GM03348 (cell line): ENCODE measurements at places on chromosomes 11 and 22.

DNA sequence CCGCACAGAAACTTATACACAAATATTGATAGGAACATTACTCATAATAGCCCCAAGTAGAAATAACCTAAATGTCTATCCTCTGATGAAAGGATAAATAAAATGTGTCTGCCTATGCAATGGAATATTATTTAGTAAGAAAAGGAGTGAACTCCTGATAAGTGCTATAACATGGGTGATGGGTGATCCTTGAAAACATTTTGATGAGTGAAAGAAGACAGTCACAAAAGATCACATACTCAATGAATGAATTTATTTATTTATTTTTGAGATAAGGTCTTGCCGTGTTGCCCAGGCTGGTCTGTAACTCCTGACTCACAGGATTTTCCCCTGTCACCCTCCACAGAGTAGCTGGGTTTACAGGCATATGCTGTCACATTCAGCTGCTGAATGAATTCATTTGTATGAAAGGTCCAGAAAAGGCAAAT, 17.3 kb downstream of the RNF121 start:
- DNase-seq: peak; percentile 19

DNA sequence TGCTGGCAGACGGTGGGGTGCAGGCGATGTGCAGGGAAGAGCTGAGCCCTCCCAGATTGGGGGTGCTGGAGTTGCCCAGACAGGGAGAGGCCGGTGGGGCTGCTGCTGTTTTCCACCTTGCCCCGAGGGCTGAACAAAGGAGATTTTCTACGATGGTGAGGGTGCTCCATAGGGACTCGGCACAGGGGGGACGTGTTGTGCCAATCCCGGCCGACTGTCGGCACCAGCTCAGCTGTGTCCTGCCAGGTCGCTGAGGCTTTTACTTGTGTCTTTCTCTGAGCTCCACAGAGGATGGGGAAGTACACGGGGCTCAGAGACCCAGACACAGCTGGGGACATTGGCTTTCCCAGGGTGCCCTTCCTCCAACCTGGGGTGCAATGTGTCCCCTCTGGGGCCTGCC, 816.8 kb downstream of the BRD1 start:
- no peak for DNase-seq

DNA sequence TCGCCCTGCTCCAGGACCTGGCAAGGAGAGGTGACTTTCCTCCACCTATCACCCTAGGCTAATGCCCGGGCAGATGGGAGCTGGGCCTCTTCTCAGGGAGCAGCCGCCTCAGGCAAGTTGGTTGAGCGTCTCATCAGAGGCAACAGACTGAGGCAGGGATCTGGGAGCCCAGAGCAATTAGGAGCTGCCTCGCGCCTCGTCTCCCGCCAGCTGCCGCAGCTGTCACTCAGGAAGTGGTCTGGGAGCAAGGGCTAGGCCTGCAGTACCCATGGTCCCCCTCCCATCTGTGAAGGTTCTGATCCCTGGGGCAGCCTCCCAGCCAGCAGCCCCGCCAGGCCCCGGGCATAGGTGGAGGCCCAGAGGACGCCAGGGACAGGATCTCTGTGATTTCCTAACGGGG, 4.6 kb upstream of the CABP7 start:
- DNase-seq: no peak

- peak; percentile 96 for DNase-seq
Observed at GRCh38 chr11:108467091-108467823, at the start of gene C11orf65. Gene C11orf65, minus strand, starts transcription at chr11:108467529. Its CDS starts 5,970 bp downstream, at chr11:108461559.

GRCh38 chr22:42317008-42317407, 46.6 kb upstream of the TCF20 start:
- DNase-seq: peak; percentile 81

- peak; percentile 23 for DNase-seq
Observed at GRCh38 chr11:63613517-63614135, 607 bp downstream of the PLAAT3 start.

DNA sequence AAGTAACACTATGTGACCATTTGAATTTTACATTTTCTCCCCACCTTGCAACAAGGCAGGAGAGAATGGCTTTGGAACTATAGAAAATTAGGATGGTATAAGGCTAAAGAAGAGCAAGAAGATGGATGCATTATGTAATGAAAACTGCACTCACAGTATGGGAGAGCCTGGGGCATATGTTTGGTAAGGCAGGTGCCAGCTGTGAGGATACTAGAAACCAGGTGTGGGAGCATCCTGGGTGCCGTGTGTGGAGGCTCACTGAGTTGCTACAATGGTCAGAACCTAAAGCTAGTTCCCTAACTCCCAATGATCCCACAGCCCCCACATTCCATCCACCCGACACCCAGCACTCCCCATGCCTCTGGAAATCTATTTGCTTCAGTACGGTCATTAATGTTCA, 42.9 kb downstream of the UBASH3B start:
- DNase-seq: no peak

GRCh38 chr11:88508759-88509581, 171.4 kb upstream of the CTSC start:
- peak; percentile 33 for DNase-seq

GRCh38 chr22:30041881-30042280, 38.4 kb upstream of the HORMAD2 start:
- no peak for DNase-seq

DNA sequence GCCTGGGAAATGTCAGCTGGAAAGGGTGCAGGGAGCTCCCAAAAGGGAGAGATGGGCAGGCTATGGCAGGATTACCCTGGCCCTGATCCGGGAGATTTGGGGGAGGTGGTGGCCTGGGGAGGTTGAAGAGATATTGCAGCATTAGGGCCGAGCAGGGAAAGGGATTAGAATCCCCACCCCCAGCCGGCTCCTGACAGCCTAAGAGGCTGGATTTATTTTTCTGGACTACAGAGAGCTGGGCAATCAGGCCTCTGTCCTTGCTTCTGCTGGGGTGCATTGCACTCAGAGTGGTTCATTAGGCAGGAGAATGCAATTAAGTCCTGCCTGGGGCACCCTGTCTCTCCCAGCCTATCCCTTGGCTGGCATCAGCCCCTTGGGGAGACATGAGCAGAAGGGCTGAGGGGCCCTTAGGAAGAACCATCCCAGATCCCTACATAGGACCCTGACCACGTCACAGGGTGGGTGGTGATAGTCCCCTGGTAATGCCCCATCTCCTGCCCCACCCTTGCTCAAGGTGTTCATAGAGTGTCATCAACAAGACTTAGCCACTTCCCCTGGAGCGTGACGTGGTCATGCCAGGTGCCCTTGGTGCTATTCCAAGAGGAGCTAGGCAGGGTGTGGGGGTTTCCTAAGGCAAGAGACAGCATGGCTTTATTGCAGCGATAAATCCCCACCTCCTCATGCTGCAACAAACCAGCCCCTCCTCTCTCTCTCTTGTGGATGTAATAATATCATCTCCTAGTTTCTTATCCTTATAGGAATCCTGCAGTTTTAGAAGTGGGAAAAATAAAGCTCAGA, 38.4 kb upstream of the KLHL35 start:
- DNase-seq: no peak

- no peak for DNase-seq
Observed at GRCh38 chr11:129440028-129440713, 64.5 kb downstream of the BARX2 start.

DNA sequence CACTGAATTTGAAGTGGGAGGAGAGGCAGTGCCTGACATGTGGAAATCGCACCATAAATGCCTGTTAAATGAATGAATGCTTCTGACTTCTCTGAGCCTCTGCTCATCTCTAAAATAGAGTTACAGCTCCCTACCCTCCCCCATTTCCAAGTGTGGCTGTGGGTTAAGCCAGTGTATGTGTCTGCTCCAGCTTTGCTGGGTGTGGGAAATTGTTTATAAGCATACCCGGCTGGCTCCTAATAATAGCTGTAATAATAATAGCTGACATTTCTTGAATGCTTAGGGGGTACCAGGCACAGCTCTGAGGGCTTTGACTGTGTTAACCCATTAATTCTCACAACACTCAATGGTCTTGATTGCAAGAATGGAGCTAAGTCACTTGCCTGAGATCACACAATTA, 7.0 kb upstream of the FCHSD2 start:
- DNase-seq: no peak

GRCh38 chr11:96332126-96332771, 10.7 kb downstream of the MAML2 start:
- no peak for DNase-seq
